Suppressor macrophage treated with lipopolysaccharide for 1 hour (primary cell): ENCODE measurements at places on chromosomes 5 and 9.

- no peak for DNase-seq
Measured at GRCh38 chr5:19739671-19740070, 248.3 kb downstream of the CDH18 start.

GRCh38 chr9:71762900-71763653 lies 5.2 kb downstream of the CEMIP2 start:
- DNase-seq: no peak

DNA sequence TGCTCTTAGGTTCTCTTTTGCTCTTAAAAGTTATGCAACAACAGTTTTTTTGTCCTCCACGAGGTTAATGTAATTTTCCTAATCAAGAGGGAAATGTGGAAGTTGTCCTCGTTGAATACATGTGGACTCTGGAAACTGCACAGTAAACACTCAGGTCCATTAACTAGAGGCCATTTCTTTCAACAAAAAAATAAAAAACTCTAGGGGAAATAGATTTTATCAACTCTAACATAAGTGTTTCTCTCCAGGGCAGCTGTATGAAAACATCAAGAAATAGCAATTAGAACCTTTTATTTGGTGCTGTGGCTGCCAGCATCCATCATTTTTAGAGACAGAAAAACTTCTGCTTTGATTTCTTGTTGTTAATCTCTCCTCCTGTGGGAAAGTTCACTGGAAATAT lies 288.6 kb downstream of the ICE1 start:
- DNase-seq: no peak

DNA sequence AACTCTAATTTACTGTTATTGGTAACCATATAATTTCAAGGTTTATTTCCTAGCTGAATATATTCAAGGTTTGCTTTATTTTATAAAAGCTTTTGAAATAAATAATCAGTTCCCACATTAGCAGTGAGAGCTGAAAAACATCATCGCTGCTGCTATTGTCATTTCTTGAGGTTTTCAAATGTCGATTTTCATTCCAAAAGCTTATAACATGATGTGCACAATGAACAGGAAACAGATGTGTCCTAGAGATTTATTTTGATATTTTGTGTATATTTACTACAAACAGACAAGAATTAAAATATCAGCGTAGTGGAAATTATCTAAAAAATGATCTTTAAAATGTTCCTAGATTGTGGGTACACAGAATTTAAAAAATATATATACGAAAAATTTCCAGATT lies 10.5 kb upstream of the ITGA1 start:
- DNase-seq: no peak

GRCh38 chr5:145345511-145346287 lies 489.4 kb downstream of the PRELID2 start:
- DNase-seq: no peak

GRCh38 chr5:371811-372555 lies 50.5 kb downstream of the AHRR start:
- peak; percentile 27 for DNase-seq

GRCh38 chr5:132829742-132830435 lies 558 bp downstream of the SHROOM1 start:
- peak; percentile 91 for DNase-seq

GRCh38 chr9:127723444-127723843 lies 7.6 kb downstream of the TTC16 start:
- no peak for DNase-seq

GRCh38 chr5:15683332-15683731 lies 183.4 kb downstream of the FBXL7 start:
- DNase-seq: no peak

- DNase-seq: no peak
Measured at GRCh38 chr5:178677429-178677828, 50.6 kb upstream of the CLK4 start.

GRCh38 chr5:169196059-169196458 lies 104.9 kb downstream of the SLIT3 start:
- no peak for DNase-seq

DNA sequence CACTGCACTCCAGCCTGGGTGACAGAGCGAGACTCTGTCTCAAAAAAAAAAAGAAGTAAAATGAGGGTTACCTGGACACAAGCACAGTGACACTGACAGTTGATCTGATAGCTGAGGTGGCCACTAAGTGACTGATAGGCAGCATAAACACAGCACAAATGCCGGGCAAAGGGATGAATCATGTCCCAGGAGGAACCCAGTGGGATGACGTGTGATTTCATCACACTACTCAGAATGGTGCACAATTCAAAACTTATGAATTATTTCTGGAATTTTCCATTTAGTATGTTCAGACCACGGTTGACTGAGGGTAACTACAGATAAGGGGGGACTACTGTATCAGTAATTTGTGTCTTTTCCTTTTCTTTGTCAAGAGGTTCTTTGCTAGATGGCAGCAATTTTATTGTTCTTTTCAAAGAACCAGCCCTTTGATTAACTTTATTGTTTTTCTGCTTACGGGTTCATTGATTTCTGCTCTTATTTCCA lies 34.3 kb upstream of the RNF130 start:
- DNase-seq: peak; percentile 72

- DNase-seq: peak; percentile 88
Measured at GRCh38 chr5:172429201-172429940, 25.0 kb downstream of the SH3PXD2B start.

- no peak for DNase-seq
Measured at GRCh38 chr9:131330814-131331600, 41.5 kb downstream of the PLPP7 start.

- DNase-seq: no peak
Measured at GRCh38 chr5:10538789-10539686, 24.8 kb upstream of the ANKRD33B start.

GRCh38 chr5:78269088-78269703 lies 25.3 kb downstream of the AP3B1 start:
- DNase-seq: no peak

DNA sequence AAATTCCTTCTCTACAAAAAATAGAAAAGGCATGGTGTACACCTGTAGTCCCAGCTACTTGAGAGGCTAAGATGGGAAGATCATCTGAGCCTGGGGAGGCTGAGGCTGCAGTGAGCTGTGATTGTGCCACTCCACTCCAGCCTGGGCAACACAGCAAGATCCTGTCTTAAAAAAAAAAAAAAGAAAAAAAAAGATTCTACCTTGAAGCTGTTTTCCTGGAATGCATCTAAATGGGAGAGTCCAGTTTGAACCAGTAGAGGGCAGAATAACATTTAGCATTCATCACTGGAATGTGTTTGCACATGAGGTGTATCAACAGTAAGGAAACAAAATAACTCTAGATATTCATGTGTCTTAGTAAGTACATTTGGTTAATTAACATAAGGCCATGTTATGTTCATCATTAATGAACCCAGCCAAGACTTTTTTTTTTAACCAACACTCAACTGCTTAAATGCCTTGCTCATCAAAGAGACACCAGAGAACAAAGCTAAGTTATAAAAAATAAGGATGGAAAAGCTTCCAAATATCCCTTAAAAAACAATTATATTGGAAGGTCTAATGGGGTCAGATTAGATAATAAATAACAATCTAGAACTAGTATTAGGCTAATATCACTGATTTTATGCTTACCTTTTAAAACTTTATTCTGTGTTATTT lies 16.1 kb downstream of the IFNE start:
- peak; percentile 75 for DNase-seq

GRCh38 chr9:114089206-114089840 lies 9.8 kb downstream of the KIF12 start:
- DNase-seq: no peak

- DNase-seq: no peak
Measured at GRCh38 chr9:9102295-9102694, 1302.7 kb upstream of the DMAC1 start.
